ENCODE measurements at places on chromosomes 1 and 21.

DNA sequence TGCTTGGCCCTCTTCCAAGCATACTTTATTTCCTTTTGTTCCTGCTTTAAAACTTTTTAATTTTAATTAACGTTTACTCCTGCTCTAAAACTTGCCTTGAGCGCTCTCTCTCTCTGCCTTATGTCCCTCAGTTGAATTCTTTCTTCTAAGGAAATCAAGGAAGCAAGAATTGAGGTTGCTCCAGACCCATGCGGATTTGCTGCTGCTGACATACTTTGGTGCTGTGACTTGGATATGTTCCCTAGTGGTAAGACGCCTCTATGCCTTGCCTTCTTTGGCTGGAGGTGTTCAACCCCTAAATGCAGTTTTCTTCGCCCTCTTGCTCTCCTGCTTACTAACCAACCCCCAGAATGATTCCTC lies 148.1 kb downstream of the ADSS2 start:
- DNase-seq, result no peak

DNA sequence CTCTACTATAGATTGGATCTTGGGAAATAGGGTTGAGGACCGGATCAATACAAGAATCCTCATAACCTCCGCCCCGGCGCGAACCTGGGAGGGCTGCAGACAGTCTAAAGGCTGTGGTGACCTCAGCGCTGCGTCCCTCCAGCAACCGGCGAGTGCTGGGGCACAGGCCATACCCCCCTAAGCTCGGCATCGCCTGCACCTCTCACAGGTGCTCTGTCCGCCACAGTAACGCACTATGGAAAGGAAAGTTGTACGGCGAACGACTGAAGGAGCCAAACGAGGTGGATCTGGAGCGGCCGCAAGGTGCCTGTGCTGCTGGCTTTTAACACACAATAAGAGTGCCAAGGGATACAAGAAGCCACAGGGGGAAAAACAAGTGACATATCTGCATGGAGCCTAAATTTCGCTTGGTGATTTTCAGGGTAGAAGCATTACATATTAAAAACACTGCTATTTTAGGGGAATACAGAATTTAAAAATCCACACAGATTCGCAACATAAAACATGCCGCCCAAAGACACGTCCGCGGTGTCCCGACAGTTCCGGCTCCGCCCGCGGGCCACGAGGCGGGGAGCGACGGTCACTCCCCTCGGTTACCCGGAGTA lies 1.4 kb upstream of the RBM15 start:
- DNase-seq, result no peak

- DNase-seq, result no peak
These were observed 3.8 kb upstream of the PADI3 start for GRCh38 chr1:17244821-17245740.

DNA sequence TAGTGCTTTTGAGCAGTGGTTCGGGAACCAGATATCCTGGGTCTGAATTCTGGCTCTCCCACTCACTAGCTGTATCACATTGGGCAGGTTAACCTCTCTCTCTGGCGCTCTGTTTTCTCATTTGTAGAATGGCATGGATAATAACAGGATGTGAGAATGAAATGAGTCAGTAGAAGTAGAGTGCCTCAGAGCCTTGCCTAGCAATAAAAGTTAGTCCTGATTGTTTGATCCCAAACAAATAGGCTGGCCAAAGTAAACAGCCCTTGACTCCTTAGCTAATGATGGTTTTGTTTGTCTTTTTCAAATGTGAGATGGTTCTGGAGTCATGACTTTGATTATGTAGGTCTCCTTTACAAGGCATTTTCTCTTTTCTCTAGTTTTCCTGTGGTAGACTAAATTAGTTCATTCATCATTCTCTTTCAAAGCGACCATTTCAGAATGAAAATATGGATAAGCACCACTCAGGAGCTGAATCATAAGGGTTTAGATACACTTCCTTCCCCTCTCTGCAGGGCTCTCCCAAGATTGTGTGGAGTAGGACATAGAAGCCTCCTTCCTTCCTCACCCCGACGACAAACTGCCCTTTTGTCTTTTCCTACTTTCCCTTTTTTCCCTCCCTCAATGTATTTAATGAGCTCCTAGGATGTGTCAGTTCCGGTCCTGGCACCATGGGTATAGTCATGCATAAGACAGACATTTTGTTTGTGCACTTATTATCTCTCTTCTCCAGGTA lies 23.1 kb downstream of the KIAA0040 start:
- DNase-seq, result peak; percentile 81

GRCh38 chr1:35570589-35571137 lies 2.5 kb upstream of the TFAP2E start:
- DNase-seq, result no peak

DNA sequence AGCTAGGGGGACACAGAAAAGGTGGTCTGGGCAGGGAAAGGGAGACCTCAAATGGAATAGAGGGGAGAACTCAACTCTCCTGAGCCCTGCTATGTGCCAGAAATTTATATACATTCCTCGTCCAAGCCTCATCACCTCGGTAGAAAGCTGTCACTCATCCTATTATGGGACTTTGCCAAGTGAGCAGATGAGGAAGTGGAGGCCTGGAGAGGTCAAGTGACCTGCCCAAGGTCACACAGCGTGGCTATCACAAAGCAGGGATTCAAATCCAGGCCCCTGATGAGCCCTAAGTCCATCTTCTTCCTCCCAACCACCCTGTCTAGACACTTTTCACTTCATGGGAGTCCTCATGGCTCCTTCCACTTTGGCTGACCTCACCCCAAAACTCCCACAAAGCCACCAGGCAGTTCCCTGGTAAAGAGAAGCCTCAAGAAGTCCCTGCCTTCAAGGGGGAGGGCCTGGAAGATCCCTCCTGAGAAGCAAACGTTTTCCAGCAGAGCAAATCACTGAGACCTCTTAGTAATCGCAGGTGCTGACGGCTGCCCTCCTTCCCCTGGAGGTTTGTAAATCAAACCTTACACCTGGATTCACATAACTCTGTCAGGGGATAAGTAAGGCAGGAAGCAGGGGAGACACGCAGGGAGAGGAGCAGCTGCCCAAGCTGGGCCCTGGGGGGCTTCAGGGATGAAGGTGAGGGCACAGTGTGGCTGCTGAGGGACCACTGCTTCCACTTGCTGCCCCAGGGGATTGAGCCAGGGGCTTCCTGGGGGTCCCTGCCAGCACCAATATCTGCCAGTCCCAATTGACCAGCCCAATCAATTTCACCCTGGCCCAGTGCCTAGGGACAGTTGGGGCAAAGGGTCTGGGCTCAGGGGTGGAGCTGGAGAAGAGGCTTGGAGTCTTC lies 351.2 kb downstream of the MATN1 start:
- no peak for DNase-seq

DNA sequence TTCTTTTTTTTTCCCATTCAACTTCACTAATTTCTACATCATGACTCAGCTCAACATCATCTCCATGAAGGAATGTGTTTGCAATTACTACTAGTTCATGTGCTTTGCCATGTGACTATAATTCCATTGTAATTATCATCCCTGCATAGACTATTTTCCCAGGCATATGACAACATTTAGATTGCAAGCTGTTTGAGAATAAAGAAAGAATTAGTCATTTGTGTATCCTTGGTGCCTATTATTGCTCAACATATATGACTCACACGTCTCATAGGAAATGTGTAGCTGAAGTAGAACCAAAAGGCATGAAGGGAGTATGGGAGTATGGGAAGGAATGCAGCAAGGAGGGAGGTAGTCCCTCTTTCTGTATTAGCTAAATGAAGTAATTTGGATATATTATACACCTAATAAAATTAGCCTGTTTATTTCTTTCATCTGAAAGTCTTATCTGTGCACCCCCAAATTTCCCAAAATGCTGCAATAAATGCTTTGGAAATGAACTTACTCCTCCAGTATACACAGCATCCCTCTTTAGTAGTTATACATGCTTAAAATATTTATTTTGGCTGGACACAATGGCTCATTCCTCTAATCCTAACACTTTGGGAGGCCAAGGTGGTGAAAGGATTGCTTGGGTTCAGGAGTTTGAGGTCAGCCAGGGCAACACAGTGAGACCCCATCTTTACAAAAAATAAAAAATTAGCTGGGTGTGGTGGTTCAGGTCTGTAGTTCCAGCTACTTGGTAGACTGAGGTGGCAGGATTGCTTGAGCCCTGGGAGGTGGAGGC lies 316.9 kb upstream of the ADGRL4 start:
- peak; percentile 12 for DNase-seq

DNA sequence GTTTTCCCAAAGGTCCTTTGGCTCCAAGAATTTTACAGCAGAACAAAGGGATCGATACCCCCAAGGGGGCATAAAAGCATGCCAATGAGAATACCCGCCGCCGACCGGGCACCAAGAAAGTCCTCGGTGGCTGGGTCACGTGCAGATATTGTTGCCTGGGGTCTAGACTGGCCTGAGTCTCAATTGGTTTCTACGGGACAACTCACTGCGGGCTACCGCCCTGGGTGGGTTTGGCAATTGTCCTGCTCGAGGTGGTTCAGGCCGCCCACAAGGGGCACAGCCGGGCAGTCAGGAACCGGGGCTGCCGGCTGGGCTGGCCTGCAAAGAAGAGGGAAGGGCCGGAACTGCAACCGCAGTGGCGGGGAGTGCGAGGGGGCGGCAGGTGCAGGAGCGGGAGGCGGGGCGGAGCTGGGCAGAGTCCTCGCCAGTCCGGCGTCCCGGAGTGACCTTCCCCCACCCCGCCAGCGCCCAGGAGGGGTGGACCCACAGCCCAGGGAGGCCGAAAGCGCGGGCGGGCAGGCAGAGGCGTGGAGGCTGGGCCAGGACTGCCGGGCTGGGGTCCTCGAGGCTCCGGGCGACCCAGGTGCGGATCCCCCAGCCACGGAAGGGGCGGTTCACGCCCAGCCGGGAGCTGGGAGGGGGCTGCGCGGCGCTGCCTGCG lies 926 bp upstream of the ATP1B1 start:
- DNase-seq, result no peak

DNA sequence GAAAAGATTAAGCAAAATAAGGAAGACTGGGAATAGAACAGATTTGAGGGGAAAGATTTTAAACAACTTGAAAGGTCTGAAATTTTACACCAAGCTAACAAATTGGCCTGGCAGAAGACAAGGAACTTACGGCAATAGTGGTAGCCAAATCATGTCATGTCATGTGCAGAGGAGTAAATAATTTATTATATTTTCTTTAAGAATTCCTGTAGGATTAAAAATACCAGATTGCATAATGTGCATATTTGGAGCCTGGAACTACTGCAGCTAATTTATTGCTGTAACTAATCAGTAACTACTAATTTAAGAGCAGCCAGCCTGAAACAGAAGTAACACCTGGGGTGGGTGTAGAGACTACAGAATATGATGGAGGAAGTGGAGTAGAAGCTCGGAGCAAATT lies 334.3 kb downstream of the TGFB2 start:
- no peak for DNase-seq

GRCh38 chr21:45225041-45225740 lies 62.5 kb downstream of the POFUT2 start:
- DNase-seq, result no peak

DNA sequence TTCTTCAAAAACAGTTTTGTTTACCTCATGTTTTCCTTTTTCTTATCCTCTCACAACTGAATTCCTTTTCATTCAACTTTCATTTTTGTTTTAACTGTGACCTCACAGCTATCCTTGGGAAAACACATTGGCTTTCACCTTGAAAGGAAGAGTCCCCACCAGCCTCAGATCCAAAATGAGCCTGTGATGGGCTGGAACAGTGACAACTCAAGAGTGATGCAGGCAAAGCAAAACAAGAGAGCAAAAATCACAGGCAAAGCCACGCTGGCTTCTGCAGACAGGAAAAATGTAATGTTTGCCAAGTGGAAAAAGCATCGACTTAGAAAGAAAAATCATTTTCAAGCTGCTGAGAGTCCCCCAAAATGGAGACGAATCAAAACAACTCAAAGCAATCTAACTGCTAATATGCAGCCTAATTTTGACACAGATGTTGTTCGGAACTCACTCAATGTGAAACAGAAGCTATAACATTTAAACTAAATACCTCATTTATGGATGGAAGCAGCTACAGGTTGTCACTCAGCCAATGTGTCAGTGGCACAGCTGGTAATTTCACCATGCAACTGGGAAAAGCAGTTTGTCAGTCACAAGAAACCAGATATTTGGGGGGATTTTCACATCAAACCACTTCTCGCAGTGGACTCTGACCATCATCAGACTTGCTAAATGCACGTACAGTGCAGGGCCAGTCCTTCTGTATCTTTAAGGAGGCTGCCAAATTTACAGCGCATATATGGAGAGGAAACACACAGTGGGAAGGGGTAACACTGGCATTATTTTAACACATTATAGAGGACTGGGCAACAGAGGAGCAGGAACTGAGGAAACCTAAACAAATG lies 50.7 kb downstream of the ALG14 start:
- DNase-seq, result no peak

- no peak for DNase-seq
These were observed 16.7 kb downstream of the SPATA21 start for GRCh38 chr1:16420424-16421118.

- DNase-seq, result no peak
These were observed 26.9 kb upstream of the EPB41 start for GRCh38 chr1:28887419-28887834.

DNA sequence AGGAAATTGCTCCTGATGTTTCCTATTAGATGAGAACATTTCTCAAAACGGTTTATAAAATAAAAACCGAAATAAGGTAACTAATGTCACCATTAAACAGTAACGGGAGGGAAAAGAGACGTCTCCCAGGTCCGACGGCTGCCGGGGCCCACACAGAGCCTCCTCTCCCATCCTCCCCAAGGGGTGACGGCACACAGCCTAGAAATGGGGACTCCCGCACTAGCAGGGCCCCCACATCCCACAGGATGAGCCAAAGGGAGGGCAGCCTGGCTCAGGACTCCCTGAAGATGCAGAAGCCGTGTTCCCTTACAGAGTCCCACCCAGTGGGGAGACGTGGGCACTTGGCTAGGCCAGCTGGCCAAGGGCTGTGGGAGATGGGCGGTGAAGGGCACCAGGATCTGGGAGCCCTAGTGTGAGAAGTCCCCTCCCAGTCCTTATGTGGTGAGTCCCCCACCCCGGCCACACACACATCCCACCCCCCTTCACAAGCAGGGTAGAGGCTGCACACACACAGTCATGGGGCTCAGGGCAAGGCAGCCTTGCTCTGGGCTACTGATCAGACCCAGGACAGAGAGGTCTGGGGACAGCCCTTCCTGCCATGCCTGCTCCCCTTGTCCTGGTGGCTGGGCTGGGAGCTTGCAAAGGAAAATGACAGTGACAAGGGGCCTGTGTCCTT lies 3.3 kb downstream of the KRTAP10-3 start:
- DNase-seq, result no peak

- no peak for DNase-seq
These were observed 168.5 kb downstream of the PSMG1 start for GRCh38 chr21:39014747-39015146.

- no peak for DNase-seq
These were observed 41.6 kb upstream of the NBL1 start for GRCh38 chr1:19602486-19602885.

Data from HCT116 (cell line).